ENCODE measurements at places on chromosomes 3 and 15.
A peak's percentile ranks its signal among the peaks of the same experiment; 100 is the strongest.

DNA sequence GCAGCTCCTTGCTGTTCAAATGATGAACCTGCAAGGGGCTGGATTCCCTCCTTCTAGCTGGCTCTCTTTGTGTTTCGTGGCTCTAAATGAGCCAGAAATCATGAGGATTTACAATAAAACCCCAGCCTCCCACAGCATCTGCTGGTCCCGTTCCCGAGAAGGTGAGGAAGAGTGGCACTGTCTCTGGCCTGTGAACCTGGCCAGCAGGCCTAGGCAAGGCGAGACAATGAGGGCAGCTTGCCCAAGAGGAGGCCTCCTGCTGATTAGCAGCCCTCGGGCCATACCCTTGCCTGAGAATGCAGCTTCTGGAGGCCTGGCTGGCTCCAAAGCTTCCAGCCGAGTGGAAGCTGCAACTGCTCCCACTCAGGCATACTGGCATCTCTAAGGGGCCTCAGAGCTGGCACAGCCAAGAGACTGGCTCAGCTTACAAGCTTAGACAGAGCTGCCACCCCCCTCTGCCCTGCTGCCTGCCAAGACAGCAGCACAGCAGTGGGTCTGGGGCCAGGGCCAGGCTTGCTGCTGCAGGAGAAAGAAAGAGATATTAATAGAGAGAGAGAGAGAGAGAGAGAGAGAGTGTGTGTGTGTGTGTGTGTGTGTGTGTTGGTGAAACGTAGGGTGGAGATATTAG, 76.5 kb downstream of the HMG20A start:
- no peak for DNase-seq

DNA sequence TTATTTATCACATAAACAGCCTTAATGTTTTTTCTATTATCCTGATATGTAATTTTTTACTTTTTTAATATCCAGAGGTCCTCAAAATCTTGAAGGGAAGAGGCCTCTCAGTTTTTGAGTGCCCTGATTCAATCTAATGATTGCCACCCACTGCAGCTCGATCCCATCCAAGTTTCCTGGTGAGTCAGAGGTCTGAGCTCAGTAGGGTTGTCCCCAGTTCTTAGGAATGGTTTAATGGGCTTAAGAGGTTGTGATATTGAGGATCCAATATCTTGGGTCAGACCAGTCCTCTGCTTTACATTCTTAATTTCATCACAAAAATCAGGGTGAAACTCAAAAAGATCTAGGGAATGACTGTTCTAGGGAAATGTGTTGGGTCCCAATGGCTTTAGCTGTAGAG, 238.5 kb downstream of the NSUN3 start:
- no peak for DNase-seq

DNA sequence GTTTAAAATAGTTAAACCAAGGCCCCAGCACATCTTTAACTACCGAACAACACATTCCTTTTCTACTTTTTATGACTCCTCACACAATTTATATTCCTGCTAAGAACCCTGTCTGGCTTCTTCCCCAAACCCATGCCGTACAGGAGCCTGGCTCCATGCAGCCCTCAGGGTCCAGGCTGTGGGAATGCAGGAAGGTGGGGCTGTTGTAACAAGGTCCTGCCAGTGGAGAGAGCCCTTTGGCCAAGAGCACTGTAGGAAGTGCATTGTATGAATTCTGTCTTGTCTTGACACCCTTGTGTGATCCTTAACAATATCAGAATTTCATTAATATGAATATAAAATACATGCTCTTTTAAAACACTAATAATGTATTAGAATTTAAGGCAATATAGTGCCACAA, 563.8 kb downstream of the TBL1XR1 start:
- DNase-seq, result no peak

DNA sequence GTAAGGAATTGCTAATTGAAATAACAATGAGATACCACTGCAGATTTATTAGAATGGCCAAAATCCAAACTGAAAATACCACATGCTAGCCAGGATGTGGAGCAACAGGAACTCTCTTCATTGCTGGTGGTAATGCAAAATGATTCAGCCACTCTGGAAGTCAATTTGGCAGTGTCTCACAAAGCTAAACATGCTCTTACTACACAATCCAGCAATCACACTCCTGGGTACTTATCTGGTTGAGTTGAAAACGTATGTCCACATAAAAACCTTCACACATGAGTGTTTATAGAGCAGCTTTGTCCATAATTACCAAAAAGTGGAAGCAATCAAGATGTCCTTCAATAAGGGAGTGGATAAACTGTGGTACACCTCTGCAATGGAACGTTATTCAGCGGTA, 113.3 kb downstream of the SMAD6 start:
- no peak for DNase-seq

DNA sequence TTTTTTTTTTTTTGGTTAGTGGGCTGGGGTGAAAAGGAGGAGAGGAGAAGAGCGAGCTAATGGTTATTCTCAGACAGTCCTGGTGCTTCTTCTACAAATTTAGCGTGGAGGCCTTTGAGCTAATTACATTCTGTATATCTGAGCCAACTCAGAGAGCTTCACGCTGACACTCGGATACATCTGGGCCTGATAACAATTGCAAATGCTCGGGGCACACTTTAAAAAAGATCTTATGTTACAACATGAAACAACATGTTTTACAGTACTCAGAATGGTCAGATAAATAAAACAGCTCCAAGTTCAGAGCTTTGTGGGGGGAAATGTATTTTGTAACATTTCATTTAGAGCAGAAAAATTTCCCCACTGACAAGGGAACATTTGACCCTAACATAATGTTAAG, 966.9 kb upstream of the NR2F2 start:
- DNase-seq, result no peak

- no peak for DNase-seq
Measured at GRCh38 chr3:58291671-58292338, 14.2 kb upstream of the RPP14 start.

DNA sequence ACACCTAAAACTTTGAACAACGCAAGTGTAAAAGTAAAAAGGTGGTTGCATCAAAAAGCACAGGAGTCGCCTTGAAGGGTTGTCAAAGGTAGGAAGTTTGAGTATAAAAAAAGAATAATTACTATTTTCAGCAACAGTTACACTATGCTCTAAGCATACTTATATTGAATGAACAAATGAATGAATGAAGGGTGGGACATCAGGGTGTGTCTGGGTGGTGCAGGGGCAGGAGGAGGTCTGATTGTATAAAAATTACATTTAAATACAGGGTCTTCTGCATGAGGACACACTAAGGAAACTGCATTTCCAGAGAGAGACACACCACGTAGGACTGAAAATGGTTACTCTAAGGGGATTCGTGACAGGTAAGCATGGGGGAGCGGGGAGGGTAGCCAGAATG, at the start of gene ARGFX:
TSS of gene ARGFX (plus strand) at position 301 of the 400 bp plus-strand sequence. CDS start 2,765 bp downstream, outside the sequence.
- no peak for DNase-seq

GRCh38 chr15:98226578-98226977, 266.1 kb downstream of the ARRDC4 start:
- no peak for DNase-seq

DNA sequence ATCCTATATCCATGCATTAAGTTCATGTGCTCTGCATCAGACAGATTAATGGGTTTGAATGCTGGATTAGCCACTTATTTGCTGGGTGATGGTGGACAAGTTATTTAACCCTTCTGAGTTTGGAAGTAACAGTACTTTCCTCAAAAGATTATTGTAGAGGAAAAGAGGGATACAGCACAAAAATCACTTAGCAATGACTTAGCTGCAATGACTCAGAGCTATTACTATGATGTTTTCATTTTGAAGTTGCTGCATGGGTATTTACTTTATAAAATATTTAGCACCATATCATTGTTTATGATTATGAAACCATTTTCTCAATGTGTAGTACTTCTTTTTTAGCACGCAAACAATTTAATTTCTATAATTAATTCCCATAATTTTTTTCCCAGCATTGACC, 248.4 kb downstream of the MYRIP start:
- DNase-seq, result no peak

GRCh38 chr3:136703429-136703828, 48.7 kb downstream of the STAG1 start:
- no peak for DNase-seq

DNA sequence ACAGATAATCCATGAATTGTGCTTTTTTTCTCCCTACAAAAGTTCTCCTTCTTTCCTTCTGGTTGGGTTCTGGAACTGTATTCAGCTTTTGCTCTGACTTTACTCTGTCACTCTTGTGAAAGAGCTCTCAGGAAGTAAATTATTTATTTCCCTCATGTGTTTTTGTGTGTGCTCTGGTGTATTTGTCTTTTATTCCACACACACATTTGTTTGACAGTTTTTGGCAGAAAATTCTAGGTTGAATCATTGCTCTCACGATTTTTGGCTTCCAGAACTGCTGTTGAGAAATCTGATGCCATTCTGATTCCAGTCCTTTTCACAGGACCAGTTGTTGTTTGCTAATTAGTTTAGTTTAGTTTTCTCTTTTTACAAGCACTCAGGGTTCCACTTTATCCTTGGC, 172.8 kb downstream of the PLCH1 start:
- no peak for DNase-seq

GRCh38 chr3:85567071-85567676, 608.4 kb downstream of the CADM2 start:
- peak; percentile 3 for DNase-seq

DNA sequence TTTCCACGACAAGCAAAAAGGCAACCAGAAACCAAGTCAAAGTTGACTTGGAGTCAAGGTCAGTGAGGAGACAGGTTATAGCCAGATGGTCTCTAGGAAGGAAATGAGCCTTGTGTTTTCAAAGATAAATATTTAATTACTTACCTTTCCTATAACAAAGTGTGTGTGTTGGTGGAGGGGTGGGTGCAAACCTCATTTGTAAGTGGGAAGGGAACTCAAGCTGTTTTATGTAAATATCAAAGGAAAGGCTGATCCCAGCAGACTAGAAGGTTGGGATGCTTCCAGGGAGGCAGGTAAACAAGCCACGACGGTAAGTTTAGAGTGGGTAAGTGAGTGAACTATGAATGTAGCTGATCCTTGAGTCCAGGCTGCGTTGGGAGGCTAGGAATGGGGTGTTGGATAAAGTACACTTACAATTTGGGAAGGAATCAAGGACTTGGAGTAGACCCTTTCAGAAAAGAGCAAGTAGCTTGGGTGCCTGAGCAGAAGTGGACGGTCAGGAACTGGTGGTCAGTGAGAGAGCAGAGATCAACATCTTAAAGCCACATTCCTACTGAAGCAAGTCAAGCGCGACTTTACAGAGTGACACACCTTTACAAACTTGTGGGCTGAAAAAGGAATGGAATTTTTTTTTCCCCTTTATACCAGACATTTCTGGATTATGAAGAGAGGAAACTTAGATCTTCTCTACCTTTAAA, 82.0 kb upstream of the TBL1XR1 start:
- DNase-seq, result no peak

- no peak for DNase-seq
Measured at GRCh38 chr3:156542101-156543042, 12.5 kb downstream of the SSR3 start.

DNA sequence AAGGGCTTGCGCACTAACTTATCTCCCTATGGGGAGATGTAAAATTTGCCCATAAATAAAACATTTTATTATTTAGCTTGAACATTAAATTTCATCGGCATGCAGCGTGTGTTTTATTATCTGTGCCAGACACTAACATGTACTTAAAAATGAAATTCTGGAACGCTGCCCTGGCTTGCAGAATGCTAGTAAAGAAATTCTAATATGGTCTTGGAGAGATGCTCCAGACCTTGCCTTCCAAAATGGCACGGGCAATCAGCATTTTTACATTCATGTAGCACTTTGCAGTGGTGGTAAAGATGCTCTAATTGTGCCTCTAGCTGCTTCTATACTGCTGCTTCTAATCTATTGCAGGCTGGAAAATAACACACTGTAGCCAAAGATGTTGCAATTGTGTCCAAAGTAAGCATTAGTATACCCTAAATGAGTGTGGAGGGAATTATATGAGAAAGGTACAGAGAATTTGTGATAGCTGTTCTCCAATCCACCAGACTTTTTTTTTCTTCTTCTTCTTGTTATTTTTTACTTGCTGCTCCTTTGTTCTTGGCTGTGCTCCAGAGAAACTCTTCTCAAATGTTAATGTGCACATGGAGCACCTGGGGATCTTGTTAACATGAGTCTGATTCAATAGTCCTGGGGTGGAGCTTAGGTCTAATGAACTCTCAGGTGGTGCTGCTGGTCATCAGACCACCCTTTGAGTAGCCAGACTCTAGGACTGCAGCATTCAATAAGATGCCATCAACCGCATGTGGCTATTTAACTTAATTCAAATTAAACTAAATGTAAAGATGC, 47.3 kb downstream of the CRABP1 start:
- no peak for DNase-seq

DNA sequence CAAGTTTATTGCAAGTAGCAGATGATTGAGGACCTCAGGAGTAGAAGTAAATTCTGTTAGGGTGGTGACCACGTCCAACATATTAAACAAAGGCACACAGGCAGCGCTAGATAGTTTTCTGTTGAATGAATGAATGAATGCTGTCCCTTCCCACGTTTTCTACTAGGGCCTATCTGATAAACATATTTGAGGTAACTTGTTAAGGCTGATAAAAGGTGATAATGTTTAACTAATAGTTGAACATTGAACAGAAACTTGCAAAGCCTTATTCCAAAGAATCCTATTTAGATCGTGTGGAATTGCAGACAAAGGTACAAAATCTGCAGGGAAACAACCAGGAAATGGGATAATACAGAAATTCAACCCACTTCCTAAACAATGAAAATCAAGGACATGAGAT, 559.5 kb upstream of the SEMA6D start:
- DNase-seq, result no peak

DNA sequence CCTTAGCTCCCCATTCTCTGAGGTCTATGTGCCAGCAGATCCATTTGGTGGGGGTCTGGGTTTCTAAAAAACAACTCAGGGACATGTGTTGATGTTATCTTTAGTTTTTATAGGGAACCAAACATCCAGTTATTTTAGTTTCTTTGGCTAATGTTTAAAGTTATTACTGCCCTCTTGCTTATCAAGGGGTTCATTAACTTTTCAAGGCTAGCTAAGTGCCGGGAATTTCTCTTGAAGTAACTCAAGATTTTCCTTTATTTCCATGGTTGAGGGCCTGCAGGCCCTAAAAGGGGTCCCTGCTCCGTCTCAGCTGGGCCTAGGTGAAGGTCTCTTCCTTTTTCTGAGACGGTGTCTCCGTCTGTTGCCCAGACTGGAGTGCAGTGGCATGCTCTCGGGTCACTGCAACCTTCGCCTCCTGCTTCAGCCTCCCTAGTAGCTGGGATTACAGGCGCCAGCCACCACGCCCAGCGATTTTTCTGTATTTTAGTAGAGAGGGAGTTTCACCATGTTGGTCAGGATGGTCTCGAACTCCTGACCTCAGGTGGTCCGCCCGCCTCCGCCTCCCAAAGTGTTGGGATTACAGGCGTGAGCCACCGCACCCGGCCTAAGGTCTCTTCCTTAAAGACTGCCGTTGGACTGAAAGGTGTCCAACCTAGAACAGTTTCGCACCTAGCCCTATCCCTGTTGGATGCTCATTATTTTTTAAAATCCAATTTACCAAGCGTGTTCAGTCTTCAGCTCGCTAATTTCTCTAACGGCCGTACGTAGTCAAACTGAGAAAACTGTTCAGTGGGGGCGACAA, 1.3 kb upstream of the OXSR1 start:
- no peak for DNase-seq

GRCh38 chr3:65039754-65040210, 352.0 kb upstream of the ADAMTS9 start:
- DNase-seq, result no peak

- no peak for DNase-seq
Measured at GRCh38 chr3:171996178-171996817, 43.1 kb upstream of the FNDC3B start.

GRCh38 chr3:49519296-49519695, 35.0 kb upstream of the BSN start:
- DNase-seq, result no peak
